Liver (tissue), 10 donors: ENCODE measurements at places on chromosomes 5 and 9.

- no peak for DNase-seq
Measured at GRCh38 chr5:4570047-4570995, 569.8 kb upstream of the ADAMTS16 start.

DNA sequence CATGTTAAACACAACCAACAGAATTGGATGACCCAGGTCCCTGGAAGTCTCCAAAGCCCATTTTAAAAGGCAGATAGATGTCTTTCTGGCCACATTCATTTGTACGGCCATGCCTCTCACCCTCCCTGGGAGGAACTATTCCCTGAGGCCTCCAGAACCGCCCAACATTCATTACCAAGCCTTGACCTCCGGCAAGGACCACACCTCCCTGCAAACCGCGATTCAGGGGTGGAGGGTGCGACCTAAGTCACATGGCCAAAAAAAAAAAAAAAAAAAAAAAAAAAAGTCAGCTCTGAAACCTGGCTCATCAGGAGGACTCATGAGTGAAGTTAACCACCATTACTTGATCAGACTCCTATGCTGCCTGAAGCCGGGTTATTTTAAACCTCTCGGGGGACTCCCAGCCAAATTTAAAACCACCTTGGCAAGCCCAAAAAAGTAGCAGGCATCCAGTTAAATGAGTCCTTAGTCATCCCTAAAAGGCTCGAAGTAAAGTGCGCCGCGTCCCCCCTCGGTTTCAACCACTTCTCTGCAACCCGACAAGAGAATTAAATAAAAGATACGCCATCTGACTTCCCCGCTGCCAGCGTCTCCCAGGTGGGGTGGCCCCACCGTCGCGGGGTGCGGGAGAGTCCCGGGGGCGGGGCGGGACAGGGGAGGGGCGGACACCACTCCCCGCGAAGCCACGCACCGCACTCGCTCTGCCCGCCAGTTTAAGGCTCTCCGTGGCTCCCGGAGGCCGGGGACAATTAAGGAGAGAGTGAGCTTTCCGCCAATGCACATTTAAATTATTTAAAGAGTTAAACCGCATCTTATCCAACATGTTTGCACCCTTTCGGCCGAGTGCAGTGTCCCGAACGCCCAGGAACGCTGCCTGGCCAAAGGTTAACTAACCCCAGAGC is 2.3 kb downstream of the KLF9 start:
- DNase-seq, result no peak

- DNase-seq, result no peak
Measured at GRCh38 chr9:112726428-112726827, 8.5 kb upstream of the INIP start.

GRCh38 chr9:14179449-14179848 is 134.5 kb downstream of the NFIB start:
- DNase-seq, result no peak

GRCh38 chr5:80090884-80091166 is 55.7 kb downstream of the THBS4 start:
- DNase-seq, result no peak

DNA sequence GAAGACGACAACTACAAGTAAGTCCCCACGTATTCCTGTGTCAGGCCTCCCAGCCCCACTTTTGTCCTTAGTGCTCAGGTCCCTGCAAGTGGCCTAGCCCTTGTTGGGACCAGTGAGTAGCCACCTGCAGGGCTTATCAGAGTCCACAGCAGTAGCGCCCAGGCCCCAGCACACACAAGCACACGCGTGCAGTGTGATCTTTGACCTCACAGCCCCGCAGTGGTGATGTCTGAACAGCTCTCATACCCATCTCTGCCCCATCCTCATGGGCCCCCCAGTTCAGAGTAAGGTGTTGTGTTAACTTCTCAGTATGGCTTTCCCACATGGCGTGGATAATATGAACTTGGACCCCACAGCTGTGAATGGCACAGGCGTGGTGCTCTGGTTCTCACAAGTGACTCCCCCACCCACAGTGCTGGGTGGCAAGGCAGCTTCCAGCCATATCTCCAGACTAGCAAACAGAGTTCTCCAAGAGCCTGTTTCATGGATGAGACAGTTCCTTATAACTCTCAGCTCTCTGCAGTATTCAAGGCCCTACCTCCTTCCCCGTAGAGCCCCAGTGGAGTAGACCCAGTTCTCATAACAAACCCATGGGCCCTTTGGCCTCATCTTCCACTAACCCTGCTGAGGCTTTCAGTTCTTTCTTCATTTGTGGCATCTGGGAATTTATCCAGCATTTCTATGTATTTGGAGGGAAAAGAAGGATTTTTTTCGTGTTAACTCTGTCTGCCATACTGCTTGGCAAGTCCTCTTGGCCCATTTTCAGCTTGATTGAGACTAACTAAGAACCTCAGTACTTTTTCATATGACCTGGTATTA is 46.5 kb upstream of the ANGPTL2 start:
- no peak for DNase-seq
